ENCODE measurements at places on chromosomes 4 and X.

- DNase-seq: no peak
Observed at GRCh38 chrX:30865015-30865414, 24.0 kb downstream of the TAB3 start.

DNA sequence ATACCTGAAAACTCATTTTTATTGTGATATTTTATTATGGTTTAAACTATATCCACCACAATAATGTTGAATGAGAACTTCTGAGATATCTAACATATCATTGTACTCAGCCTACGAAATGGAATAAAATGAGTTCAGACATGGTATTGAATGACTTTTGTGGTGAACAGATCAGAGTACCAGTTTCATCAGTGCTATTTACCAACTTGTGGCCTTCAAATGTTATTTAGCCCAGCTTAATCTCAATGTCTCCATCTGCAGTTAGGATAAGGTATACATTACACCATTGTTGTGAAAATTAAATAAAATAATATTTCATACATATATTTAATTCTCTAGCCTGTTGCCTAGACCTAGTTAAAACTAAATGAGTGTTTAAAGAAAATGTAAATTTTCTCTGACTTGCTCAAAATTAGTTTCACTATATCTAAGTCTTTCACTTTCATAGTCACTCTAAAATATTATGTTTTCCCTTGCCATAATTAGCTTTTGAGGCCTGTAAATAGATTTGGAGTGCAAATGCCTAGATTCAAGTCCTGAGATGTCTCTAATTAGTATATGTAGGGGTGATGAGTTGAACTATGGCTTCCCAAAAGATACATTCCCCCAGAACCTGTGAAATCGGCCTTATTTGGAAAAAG lies 594.2 kb downstream of the STPG2 start:
- no peak for DNase-seq

GRCh38 chr4:8775121-8775520 lies 96.5 kb downstream of the HMX1 start:
- DNase-seq: no peak

DNA sequence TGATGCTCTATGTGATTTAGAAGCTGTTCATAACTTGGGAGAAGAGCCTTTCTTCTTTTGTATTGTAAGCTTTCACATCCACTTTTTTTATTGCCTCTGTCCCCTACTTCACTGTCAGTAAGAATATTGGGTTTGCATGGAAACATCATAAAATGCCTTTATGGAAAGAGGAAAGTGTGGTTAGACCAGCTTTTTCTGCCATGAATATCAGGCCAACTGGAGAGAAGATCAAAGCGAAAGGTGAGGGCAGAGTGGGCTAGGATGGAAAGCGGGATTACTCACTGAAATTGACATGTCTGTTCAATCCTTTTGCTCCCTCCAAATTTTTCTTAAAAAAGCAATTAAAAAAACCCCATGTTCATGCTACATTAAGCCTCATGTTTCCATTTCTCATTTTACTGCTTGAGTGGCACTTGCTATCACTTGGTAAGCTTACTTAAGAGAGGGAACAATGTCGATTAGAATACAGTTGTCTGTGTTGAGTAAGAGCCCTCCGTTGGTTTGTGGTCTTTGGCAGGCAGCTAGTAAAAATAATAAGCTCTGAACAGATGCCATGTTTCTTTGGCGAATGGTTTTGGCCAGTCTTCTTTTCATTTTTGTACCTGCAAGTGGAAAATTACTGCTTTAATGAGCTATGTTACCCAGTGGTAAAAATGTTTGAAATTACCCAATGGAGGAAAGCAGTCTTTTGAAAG lies 35.9 kb downstream of the SUPT20HL1 start:
- DNase-seq: no peak

DNA sequence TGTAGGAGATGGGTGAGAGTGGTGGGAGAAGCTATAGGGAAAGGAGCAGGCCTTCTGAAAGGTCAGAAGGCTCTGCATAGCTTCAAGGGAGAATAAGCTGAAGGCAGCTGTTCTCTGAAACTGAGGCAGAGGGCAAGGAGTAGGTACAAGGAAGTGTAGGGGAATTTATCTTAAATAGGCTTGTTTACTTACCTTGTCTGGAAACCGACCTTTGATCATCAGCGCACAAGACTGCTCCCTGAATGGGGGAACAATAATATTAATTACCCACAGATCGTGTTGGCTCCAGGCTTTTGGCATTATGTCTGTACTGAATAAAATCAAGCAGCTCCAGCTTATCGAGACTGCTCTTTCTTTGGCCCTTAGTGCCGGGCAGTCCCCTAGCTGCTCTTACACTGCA lies 175.5 kb upstream of the MAGEB16 start:
- no peak for DNase-seq

DNA sequence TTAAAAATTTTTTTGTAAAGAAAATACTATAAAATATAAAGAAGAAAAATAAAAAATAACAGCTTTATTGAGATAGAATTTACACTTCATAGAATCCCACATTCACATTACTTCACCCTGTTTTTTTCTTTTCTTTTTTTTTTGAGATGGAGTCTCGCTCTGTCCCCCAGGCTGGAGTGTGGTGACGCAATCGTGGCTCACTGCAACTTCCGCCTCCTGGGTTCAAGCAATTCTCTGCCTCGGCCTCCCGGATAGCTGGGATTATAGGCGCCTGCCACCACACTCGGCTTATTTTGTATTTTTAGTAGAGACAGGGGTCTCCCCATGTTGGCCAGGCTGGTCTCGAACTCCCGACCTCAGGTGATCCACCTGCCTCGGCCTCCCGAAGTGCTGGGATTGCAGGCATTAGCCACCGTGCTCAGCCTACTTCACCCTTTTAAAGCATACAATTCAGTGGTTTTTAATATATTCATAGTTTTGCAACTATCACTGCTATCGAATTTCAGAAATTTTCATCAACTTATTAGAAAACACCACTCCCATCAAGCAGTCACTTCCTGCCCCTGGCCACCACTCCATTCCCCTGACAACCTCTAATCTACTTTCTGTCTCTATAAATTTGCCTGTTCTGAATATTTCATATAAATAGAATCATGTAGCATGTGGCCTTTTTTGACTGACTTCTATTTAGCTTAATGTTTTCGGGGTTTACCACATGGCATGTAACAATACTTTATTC lies 48.7 kb downstream of the TMEM131L start:
- no peak for DNase-seq

DNA sequence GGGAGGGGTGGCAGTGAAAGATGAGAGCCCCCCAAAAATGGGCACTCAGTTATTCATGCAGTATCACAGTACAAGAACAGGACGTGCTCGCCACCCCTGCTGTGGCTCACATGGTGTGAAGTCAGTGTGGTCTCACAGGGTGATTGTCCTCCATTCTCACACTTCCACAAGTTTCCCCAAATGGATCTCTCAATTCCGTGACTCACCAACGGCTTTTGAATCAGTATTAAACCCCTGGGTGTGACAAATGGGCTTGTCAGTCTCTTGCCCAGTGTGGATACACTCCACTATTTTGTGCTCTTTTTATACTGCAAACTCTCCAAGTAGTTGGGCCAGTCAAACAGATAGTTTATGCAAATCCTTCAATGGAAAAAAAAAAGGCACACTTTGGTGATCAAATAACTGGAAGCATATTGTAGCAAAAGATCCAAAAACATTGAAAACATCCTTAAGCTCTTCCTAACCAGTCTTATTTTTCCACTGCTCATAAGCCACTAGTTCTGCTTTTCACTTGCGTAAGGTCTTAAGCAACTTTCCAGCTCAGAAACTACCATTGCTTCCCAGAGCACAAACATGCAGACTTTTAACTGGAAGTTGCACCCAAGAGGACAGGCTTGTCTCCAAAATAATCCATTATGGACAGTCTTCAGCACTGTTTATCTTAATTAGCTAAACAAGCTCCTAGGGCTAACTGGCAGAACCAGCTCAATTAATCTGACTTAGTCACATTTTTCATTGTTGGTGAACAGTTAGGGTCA lies 365.7 kb downstream of the PPP3CA start:
- no peak for DNase-seq

DNA sequence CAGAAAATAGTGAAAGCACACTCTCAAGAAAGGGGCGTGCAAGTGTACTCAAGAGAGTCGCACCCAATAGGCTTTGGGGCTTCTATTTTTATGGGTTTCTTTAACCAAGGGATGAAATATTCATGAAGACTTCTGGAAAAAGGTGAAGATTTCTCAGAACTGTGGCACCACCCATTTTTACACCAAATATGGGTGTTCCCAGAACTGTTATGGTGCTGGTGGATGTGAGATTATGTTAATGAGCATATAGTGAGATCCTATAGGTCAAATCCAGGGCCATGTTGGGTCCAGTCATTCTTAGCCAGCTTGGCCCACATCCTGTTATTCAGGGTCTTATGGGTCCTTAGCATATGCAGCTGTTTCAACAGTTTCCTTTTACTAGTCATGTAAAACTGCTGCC lies 61.0 kb upstream of the SMIM10 start:
- no peak for DNase-seq

- no peak for DNase-seq
Observed at GRCh38 chr4:122541996-122542395, 78.9 kb downstream of the IL21 start.

DNA sequence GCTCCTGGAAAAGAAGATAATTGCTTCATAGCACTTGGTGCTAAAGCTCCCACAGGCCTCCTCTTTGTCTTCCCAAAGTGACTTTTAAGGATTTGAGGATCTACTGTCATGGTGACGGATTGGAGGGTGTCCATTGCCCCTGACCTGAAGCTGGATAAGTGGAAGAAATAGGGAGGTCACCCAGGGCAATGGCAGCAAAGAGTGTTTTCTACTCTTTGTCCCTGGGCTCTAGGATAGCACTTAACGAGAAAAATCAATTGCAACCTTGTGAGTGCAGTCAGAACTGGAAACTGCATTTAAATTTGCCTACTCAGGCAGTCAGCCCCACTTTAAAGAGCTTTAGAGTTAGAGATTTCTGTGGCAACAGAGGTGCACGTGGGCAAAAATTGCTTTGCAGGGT lies 43.7 kb upstream of the XK start:
- no peak for DNase-seq

DNA sequence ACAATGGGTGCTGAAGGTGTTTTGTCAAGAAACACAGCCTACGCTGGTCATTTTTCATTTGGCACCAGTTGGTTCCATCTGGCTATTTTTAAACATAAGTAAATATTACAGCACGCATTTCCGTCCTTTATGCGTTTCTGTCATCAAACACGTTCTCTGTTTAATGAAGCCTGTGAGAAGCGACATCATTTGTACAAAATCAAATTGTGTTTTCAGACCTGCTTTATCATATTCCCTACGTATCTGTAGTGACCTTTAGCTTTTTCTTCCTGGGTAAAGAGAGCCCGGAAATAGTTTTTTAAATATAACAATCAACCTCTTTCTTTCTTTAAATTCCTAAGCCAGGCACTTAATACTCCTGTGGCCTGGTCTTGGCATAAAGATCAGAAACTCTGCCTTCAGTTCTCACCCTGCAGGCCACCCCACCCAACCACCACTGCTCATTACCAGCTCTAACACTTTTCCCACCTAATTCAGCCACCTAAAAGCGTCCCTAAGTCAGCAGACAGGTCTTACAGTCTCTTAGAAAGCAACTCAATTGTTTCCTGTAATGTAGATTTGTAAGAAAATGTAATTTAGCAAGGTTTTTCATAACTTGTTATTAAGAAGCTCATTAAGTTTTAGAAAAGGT lies 30.4 kb downstream of the ACSL1 start:
- DNase-seq: no peak

- no peak for DNase-seq
Observed at GRCh38 chr4:72971572-72971971, 97.9 kb downstream of the COX18 start.

DNA sequence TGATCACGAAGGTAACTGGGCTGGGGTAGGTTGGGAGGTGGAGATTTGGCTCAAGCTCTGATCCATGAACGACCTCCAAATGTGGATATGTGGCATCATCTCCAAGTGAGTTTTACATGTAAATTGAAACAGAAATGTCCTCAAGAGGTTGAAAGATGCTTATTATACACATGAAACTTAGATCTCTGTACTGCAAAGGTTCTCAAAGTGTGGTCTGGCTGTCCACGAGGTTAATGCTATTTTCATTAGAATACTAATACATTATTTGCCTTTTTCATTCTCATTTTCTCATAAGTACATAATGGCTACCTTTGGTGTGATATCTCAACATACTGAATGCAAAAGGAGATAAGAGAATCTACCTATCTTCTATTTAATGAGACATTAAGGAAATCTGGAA lies 198.2 kb downstream of the RASL11B start:
- no peak for DNase-seq

GRCh38 chr4:175530655-175531054 lies 281.4 kb downstream of the GPM6A start:
- no peak for DNase-seq

DNA sequence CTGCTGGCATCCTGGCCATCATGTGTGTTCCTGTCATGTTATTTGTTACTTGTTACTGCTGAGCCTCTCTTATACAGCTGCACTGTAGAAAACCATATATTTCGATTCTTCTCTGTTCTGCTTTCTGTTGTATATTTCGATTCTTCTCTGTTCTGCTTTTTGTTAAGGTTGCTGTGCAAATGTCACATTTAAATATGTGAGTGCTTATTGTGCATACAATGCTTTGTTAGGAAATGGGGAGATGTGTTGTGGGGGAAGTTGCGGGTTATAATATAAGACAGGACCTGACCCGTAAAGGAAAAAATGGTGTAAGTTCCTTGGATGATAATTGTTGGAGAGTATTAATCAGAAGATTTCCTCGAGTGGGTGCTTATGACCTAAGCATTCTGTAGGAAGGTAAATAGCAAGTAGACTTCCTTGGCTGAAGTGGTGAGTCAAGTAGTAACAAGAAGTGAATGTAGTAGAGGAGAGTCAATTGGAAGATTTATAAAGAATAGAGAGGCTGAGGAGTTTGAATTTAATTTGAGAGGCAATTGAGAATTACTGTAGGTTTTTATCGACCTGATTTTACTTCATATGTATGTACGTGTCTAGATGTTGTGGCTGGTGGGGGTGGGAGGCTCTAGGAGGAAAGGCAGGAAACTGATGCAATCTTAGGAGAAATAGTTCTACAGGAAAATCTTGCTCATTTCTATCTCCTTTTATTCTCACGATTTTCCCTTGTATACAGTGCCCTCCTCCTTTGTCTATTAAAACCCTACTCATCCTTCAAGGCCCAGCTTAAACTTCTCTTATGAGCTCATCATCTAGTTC lies 8.5 kb downstream of the OGT start:
- DNase-seq: no peak

- no peak for DNase-seq
Observed at GRCh38 chr4:81040012-81040659, 9.6 kb downstream of the BMP3 start.

Data from T-helper 17 cell (primary cell).